ENCODE measurements at places on chromosomes 7 and 10.

- peak; percentile 97 for DNase-seq
Observed at GRCh38 chr7:87933953-87934698, at the start of gene ADAM22. Gene ADAM22, plus strand, starts transcription at chr7:87934251. Its CDS starts 215 bp downstream, at chr7:87934466.

GRCh38 chr7:143248761-143249354 lies 14.4 kb upstream of the GSTK1 start:
- no peak for DNase-seq

DNA sequence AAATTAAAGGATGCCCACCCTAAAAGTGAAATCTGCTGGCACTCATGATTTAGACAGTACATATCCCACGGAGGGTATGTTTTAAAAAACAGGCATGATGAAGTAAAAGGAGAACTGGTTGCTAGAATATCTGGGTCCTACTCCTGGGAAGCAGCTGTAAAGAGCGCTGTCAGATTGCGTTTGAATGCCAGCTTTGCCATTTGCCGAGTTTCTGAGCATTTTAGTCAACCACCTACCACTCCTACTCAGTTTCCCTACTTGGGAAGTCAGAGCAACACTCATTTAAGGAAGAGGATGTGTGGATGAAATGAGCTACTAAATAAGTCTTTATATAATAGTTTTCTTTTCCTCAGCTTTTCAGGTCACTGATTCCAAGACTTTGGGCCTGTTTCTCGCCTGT lies 1.1 kb upstream of the UMAD1 start:
- DNase-seq, result no peak

GRCh38 chr7:105990141-105990540 lies 27.1 kb downstream of the CDHR3 start:
- no peak for DNase-seq

- DNase-seq, result peak; percentile 80
Observed at GRCh38 chr7:114922652-114923402, 933 bp downstream of the MDFIC start.
